ENCODE measurements at places on chromosomes 4 and X. TPM values are rescaled to one million over a fixed set of nuclear protein-coding genes. Genes with fewer than 3 reads are reported as not detected.

The FUNDC2 gene
- total RNA-seq: 18.3 TPM

The ARHGEF6 gene
- 20.5 TPM for total RNA-seq

The GYG2 gene
- 10.6 TPM for total RNA-seq

The SLC10A4 gene
- not detected for total RNA-seq

The PDZD4 gene
- total RNA-seq: 0.26 TPM

The ANAPC4 gene
- 27.1 TPM for total RNA-seq

The ADH1B gene
- total RNA-seq: 364 TPM

GRCh38 chrX:7252013-7252610 lies 104.2 kb upstream of the PUDP start:
- DNase-seq: no peak

DNA sequence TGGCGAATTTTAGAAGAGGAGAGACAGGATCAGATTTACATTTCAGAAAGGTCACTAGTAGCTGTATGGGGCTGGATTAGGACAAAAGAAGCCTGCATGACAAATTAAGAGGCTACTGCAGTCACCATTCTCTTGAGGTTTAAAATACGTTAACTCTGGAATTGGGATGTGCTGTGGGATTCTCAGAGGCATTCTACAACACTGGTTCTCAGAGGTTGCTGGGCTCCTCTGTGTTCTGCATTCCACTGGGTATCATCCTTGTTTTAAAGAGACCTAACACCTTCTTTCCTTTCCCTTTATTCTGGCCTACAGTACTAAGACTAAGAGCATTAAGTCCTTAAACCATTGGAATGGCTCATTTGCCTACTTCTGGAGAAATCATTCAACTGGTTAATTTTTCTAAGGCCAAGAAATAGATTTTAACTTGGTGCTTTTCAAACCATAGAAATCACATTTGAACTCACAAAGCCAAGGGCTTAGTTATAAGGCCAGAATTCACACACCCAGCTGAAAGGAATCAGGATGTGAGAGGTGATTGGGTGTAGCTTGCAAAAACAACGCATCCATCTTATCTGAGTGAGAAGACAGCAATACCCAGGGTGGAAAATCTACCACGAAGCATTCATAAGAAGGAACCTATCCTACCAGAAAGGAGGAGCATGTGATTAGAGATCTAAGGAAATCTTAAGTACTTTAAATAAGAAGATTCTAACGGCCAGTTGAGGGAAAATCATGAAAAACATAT lies 116.6 kb downstream of the SHISA3 start:
- DNase-seq: no peak

DNA sequence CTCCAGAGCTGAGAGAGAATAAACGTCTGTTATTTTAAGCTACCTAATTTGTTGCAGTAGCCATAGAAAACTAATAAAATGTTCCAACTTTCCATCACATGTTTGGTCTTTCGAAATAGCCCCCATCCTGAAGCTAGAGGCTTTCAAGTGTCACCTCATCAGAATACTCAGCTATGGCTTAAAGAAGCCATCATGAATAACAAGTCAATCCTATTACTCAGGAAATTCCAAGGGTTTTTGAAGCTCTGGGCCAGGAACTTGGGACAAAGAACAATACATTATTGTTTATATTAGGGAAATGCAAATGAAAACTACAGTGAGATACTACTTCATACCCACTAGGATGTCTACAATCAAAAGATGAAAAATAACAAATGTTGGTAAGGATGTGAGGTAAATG lies 42.2 kb downstream of the TBCK start:
- peak; percentile 59 for DNase-seq

DNA sequence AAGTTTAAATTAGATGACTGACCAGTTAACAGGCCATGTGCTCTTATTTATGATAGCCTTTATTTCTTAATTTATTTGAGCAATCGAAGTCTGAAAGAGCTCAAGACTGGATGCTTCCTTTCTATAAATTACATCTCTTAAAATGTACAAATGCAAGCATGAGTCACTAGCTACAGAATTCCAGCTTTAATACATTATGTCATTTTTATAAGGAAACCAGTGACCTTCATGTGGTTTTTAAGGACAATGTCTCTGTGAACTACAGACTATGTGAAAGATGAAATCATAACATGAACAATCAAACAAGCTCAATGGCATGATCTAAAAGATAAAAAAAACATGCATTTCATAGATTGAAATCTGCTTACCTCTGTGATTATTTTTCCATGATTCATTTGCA lies 15.4 kb downstream of the HTR2C start:
- DNase-seq: no peak

DNA sequence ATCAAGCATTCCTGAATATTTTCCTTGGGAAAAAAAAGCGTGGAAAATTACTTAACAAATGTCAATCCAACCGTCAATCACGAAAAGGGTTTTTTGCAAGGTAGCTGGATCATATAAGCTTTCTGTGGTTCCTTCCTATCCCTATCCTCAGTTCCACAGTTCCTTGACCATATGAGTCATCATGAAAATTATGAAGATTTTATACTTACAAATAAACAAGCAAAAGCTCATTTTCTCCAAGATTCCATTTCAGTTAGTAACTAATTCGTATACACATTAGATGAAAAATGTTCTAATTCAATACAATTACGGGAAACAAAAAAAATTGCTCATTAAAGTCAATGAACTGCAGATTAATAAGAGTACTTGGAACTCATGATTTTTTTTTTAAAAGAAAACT lies 228.8 kb downstream of the NSUN7 start:
- DNase-seq: peak; percentile 74

DNA sequence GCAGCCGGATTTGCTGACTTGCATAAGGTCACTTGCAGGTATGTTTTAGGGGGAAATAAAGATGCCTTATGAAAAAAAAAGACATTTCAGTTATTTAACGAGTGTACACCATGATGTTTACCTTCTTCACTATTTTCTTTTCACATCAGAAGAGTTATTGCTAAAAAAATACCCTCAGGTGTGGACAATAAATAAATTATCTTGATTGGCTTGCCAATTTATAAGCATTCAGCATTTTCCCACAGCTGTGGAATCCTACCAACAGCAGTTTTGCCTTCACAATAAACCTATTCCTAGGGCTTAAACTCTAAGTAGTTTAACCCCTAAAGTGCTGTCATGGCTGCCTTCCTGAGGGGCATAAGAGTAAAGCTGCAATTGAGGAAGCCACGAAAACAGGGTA lies 83.4 kb upstream of the S100G start:
- DNase-seq: no peak

- DNase-seq: no peak
Observed at GRCh38 chr4:20641976-20642375, 58.3 kb upstream of the PACRGL start.

- DNase-seq: peak; percentile 71
Observed at GRCh38 chr4:77994194-77994721, 62.9 kb upstream of the FRAS1 start.

GRCh38 chrX:1172496-1172895 lies 40.0 kb downstream of the CRLF2 start:
- no peak for DNase-seq

GRCh38 chrX:45747905-45748304 lies 547.2 kb upstream of the DIPK2B start:
- peak; percentile 67 for DNase-seq

- peak; percentile 56 for DNase-seq
Observed at GRCh38 chr4:118931786-118932185, 43.1 kb downstream of the SYNPO2 start.

- DNase-seq: no peak
Observed at GRCh38 chr4:85995361-85995760, 364.5 kb downstream of the MAPK10 start.

DNA sequence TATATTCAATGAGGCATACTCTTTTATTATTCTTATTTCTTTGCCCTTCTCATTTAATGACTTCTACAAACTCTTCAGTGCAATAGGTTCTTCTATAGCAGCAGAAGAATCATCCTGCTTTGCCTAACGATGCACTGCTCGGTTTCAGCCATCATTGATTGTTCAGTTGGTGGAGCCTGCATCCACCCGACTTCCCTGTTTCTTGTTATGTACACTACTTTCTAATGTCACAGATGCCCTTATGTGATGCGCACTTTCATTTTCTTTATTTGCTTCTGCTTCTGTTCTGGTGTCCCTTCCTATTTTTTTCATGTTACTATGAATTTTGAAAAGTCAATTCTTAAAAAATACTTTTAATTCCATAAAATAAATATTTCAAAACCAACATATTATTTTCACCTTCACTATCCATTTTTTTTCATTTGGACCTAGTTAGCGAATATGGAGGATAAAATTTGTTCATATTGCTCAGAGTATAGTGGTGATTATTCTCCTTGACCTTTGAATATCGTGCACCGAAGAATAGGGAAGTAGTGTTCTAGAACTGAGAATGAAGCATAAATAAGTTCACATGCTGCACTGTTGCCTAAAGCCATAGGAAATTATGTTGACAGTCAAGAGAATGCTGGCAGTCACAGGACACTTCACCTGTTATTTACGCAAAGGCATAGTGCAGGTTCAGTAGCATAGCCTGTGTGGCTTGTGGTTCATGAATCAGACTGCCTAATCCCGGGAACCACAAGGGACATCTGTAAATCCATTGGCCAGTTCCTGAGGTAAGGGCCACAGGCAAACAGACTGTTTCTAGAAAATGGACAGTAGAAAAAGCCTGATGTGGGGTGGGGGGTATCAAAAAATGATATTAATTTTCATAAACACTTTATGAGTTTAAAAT lies 21.3 kb upstream of the SFRP2 start:
- no peak for DNase-seq
